ENCODE measurements at places on chromosomes 2 and 18.

DNA sequence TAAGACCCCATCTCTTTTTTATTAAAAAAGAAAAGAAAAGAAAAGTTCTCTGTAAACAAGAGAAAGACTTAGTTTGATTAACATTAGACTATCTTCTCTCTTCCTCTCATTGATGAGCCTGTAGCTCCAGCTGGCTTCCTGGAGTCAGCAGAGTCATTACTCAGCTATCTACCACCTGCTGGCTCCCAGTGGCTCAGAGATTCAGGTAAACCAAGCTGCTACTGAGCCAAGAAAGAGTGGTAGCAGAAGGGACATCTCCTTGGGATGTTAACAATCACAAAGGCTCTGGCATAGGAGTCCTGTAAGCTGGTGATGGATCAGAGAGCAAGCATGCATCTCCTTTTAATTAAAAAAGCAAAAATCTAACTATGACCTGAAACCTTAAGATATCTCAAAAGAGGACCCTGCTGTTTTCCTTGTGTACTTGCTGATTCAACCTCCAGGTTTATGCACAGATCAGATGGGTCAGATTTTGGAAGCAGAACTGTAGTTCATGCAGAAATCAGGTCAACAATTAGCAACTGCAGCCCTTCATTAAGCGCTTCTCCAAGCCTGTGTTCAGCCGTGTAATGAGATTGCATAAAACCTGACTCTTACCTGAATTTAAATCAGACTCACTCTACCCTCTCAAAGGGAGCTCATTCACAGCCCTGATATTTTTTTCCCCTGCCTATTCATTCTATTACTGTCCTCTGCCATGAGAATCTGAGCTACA lies 225.8 kb downstream of the RNF152 start:
- no peak for DNase-seq

- DNase-seq = no peak
Measured at GRCh38 chr2:236776695-236777251, 207.1 kb downstream of the ACKR3 start.

GRCh38 chr2:159840616-159841015 lies 42.6 kb upstream of the CD302 start:
- DNase-seq = no peak

- no peak for DNase-seq
Measured at GRCh38 chr2:104863146-104863467, 9.2 kb downstream of the POU3F3 start.

DNA sequence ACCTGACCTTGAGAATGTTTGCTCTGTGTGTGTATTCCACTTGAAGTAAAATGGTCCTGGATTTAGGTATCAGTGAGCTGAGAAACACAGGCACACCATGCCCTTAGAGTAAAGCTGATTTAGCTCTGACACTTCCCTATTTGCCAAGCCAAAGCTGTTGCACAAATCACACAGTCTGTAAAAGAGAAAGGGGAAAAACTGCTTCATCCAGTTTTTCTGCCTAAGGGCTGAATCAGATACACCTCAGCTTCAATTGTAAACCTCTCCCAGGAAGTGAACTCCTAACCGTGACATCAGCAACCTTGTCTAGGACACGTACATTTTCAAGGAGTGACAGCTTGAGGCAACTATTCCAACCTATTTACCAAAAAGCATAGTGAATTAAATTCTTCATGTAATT lies 150.4 kb downstream of the NR4A2 start:
- no peak for DNase-seq

GRCh38 chr2:149732001-149732685 lies 144.6 kb upstream of the MMADHC start:
- DNase-seq = no peak

All from cortex of kidney (tissue), 1 donor.